A549 treated with AZD2906 at 1 μM for 4 hours (cell line): ENCODE measurements at places on chromosomes 6 and 20. TPM values are rescaled to one million over a fixed set of nuclear protein-coding genes. Genes with fewer than 3 reads are reported as not detected.

Gene SIRPB1
- 0.41 to 0.56 TPM (median 0.43 TPM) in 5 replicates for total RNA-seq

Gene COL19A1
- not detected in 5 replicates for total RNA-seq

Gene GPR63
- total RNA-seq = 0.33 to 0.50 TPM (median 0.34 TPM) in 5 replicates

Gene SLC52A3
- total RNA-seq = 0.32 to 0.54 TPM (median 0.49 TPM) in 5 replicates

Gene FRK
- total RNA-seq = 0.95 to 1.4 TPM (median 1.1 TPM) in 5 replicates

Gene MMP24
- 26.7 to 31.9 TPM (median 30.4 TPM) in 5 replicates for total RNA-seq

Gene SLC22A1
- 0.73 to 2.3 TPM (median 1.7 TPM) in 5 replicates for total RNA-seq

Gene MUC21
- total RNA-seq = 0.03 to 0.04 TPM in 2 of 5 replicates, not detected in the others

Gene PXDC1
- total RNA-seq = 16.8 to 22.2 TPM (median 19.5 TPM) in 5 replicates

Gene MYMX
- not detected in 5 replicates for total RNA-seq

Gene COL9A3
- total RNA-seq = 0.32 to 0.69 TPM (median 0.63 TPM) in 5 replicates

Gene GHRH
- not detected in 5 replicates for total RNA-seq

Gene DOK5
- total RNA-seq = not detected in 5 replicates

Gene RAET1L
- total RNA-seq = 0.34 to 0.50 TPM (median 0.39 TPM) in 5 replicates

Gene MEP1A
- total RNA-seq = not detected in 5 replicates

Gene SLC35D3
- 0.05 to 0.09 TPM (median 0.09 TPM) in 4 of 5 replicates, not detected in the other for total RNA-seq

Gene ZSWIM3
- total RNA-seq = 1.6 to 2.2 TPM (median 1.7 TPM) in 5 replicates

Gene CNR1
- total RNA-seq = 1.8 to 2.4 TPM (median 1.9 TPM) in 5 replicates

Gene FIG4
- 3.4 to 5.7 TPM (median 4.3 TPM) in 5 replicates for total RNA-seq

Gene TRIM15
- total RNA-seq = 0.03 to 0.24 TPM in 2 of 5 replicates, not detected in the others

Gene FAM110A
- 6.3 to 11.7 TPM (median 11.0 TPM) in 5 replicates for total RNA-seq

Gene ADGB
- total RNA-seq = not detected in 5 replicates

Gene CST5
- total RNA-seq = not detected in 5 replicates

Gene LINC00237
- total RNA-seq = not detected in 5 replicates

Gene PLN
- not detected in 5 replicates for total RNA-seq
